ENCODE measurements at places on chromosomes 6 and 20.

- no peak for DNase-seq
These were observed 199.8 kb downstream of the NFATC2 start for GRCh38 chr20:51342510-51343236.

GRCh38 chr6:31386977-31387376 lies 16.4 kb upstream of the MICA start:
- DNase-seq: no peak

GRCh38 chr6:36984581-36985416 lies 1.2 kb downstream of the MTCH1 start:
- DNase-seq: peak; percentile 88

DNA sequence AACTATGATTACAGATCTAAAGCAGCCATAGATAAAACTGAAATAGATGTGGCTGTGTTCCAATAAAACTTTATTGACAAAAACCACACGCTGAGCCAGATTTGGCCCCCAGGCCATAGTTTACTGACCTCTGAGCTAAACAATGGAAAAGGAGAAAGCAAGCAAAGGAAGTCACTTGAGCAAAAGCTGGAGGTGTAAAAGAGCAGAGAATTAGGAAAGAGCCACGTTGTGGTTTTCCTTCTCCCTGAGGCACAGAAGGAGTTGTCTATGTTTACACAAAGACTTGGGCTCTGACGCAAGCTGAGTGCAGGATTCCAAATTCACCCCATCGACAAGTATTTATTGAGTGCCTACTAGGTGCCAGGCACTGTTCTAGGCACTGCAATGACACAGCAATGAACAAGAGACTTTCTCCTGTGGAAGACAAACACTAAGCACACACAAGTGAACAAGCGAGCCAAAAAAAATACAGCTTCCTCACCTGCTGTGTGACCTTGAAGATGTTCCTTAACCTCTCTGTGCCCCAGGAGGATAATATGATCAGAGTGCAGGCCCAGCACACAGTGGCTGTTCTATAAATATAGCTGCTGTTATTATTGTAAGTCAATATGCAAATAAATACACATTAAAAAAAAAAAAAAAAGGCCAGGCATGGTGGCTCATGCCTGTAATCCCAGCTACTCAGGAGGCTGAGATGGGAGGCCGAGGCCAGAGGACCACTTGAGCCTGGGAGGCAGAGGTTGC lies 75.4 kb upstream of the PTPN1 start:
- peak; percentile 28 for DNase-seq

GRCh38 chr6:12178521-12178920 lies 111.6 kb upstream of the EDN1 start:
- DNase-seq: no peak

- peak; percentile 15 for DNase-seq
These were observed 683.6 kb downstream of the KIF16B start for GRCh38 chr20:15889514-15890256.

DNA sequence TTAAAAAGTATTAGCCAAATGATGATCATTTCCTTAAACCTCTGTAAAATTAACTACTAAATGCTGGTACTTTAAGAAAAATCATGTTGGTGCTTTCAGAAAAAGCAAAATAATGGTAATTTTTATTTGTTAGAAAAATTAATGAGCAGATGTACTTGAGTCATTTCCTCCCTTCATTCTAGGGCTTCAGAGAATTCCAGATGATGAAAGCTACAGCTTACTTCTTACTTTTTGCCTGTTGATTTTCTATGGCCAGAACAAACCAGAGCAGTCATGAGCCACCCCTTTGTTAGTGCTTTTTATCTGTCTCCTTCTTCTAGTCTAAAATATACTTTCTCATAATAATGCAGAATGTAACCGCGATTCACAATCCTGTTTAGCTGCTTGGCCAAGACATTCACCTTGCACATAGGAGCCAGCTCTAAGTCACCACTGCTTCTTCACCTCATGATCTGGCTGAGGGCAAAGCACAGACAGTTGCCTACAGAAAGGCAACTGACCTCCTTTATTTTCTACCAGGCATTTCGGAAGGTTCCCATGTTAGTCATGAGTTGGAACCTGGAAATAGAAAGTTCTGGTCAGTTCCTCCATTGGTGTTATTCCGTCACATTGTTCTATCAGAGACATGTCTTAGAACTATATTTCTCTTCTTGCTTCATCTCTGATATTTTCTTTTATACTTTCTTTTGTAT lies 43.5 kb upstream of the TINAG start:
- DNase-seq: peak; percentile 15

GRCh38 chr20:40821429-40821828 lies 132.4 kb upstream of the MAFB start:
- DNase-seq: no peak

GRCh38 chr6:39422238-39422637 lies 99.7 kb upstream of the KCNK16 start:
- DNase-seq: no peak

- no peak for DNase-seq
These were observed 36.6 kb downstream of the MOCS1 start for GRCh38 chr6:39897698-39898097.

- no peak for DNase-seq
These were observed 160.1 kb downstream of the SCP2D1 start for GRCh38 chr20:18973529-18974173.

DNA sequence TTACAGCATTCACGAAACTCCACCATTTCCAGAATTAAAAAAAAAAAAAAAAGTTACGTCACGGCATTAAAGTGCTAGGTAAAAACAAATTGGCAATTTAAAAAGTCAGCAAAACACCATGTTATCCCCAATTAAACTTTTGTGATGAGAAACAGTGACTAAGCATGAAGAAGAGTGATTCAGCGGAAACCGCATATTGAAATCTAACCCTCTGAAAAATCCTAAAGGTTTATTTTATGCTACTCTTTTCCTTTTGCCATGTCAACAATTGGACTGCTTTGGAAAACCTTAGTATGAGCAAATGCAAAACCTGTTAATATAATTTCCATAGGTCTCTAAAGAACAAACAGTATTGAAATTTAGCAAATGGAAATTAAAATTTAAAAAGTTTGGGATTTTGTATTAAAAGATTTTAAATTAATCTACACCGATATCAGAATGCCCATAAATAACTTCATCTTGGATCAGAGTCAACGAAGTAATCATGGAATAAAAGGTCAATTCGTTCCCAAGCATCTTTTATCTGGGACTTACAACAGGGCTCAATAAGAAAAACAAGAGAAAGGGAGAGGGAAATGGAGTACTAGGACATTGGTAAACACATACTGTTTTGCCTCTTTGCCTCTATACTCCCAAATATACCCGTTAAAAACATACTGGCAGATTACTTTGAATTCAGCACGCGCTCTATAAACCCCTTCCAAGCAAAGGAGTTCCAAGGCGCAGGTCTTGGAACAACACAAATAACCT lies 1.1 kb downstream of the FBXO30 start:
- peak; percentile 76 for DNase-seq

- no peak for DNase-seq
These were observed 7.2 kb downstream of the HINT3 start for GRCh38 chr6:125963817-125964216.

DNA sequence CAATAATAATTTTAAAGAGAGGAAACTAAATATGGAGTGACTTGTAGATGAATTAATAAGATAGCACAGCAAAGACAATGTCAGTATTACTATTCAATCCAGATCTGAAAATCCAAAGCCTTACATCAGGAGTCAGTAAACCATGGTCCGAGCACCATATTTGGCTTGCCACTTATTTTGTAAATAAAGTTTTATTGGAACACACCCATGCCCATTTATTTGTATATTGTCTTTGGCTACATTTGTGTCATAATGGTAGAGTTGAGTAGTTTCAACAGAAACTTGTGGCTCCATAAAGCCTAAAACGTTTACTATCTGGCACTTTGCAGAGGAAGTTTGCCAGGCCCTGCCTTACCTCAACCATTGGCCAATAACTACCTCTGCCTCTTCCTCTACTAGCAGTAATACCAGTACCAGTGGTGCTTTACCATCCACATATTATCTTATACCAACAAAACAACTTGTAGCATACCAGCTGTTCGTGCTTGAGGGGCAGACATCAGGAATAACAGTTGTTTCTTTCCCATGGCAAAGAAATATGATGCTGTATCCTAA lies 51.8 kb upstream of the SYNJ2 start:
- DNase-seq: no peak

DNA sequence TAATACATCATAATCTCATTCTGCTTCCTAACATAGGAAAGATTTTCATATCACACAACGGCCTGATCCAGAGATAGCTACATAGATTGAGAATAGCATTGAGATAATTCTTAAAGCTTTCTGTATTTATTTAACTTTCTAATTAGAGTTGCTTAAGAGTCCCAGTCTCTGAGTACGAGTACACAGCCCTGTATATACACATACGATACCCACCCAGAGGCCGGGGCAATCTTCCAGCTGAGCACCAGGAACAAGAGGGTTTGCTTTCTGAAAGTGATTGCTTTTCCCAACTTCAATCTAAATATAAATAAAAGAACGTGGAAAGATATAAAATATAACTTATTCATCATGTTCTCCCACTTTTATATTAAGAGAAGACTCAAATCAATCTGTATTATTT lies 313.8 kb downstream of the COL12A1 start:
- no peak for DNase-seq

DNA sequence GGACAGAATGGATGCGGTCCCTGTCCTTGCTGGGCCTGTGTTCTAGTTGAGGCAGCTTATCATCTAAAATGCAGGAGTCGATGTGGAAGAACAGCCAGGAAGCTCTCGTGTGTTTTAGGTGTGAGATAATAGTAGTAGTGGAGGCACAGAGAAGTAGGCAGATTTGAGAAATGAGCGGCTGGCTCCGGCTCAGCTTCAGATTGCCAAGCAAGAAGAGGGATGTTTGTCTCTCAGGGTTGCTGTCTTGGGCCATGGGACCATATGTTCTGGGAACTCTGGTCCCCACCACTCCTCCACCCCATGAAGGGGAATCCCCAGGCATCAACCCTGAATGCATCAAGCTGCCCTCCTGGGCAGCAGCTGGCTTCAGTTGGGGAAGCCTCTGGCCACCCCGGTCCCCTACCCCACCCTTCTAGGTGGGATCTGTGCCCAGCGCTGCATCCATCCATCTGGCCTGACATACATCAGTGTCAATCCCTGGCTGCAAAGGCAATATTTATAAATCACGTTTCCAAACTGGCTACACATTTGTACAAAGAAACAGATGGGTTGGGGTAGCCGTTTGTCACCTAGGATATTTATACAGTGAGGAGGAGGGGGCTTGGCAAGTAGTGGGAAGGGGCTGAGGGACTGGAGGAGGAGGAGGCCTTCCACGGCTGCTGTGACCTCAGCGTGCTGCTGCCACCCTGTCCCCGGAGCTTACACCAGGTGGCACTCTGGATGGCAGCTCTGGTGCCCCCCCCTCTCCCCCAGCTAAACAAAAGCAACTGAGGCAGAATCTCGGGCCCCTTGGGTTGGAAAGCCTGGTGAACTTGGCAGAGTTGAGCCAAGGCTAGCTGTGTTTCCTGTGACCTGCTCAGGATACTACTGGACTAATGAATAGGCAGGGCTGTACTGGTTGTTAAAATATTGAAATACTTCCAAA lies 64.4 kb downstream of the CD40 start:
- no peak for DNase-seq

- DNase-seq: no peak
These were observed 87.1 kb upstream of the SALL4 start for GRCh38 chr20:51889466-51889865.

DNA sequence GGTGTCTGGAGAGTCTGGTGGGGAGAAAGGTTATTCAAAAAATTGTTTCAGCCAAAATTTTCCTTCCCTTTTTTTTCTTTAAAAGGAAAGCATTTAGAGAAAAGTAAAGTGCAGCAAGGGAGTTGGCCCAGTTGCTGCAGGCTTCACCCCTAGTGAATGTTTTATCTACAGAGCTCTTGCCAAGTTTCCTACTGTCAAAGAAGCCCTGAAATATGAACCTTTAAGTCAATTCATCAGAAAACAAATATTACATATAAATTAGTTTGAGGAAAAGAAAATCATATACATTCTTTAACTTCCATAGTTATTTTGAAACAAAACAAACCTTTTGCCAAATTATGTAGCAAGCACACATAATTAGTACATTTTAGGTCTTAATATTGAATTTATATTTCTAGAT lies 25.0 kb upstream of the HMGCLL1 start:
- DNase-seq: no peak

DNA sequence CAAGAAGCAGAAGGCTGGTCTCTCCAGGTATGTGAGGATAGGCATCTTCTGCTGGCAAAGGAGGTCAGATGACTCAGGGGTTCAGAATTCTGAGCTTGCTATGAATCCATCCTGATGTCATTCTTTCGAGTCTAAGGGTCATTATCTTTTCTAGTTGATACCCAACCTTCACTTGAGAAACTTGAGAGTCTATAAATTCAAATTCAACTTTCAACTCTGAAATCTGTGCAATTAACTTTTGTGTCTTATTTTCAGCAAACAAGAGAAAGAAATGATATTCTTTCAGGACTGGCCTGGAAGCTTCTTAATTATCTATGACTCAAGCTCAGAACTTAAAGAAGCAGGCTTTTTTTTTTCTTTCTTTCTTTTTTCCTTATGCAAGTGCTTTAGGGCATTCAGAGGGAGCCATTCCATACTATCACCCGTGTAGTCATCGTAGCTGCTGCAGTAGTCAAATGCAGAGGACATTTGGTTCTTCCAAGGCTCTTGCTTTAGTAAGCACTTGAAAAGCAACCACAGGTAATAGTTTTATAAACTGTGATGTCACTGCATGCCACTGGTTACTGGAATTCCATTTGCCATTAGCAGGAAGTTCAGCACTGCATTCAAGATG lies 93.0 kb downstream of the ADTRP start:
- peak; percentile 79 for DNase-seq

DNA sequence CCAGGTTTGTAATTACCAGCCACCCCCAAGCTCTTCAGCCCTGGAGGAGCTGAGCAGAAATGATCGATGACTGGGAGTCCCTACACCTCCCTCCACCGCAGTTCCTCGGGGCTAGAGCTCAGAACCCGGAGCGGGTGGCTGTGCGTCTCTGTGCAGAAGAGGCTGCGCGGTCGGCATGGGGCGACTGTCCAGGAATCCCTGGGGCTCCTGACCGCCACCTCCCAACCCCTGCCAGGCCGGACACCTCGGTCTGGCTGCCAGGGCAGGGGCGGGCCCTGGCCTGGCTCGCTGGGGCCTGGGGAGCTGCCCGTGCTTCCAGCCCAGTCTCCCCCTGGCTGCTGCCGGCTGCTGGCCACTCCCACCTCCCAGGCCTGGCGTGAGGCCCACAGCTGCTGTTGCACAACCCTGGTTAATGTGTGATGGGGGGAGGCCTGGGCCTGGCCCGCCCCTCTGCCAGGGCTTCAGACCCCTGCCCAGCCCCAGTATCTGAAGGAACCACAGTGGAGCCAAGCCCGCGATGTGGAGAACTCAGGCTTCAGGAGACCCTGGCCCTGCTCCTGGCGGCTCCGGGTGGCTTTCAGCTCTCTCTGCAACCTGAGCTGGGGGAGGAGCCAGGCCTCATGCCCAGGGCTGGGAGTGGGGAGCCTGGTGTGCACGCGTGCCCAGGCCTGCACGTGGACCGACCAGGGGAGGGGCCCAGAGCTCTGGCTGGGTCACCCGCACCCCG lies 1.2 kb downstream of the SLC2A4RG start:
- DNase-seq: peak; percentile 88
